ENCODE measurements at places on chromosomes 2 and 18.

- no peak for DNase-seq
Measured at GRCh38 chr18:22879293-22879692, 53.8 kb upstream of the RBBP8 start.

- no peak for DNase-seq
Measured at GRCh38 chr2:30512243-30512886, 65.3 kb downstream of the LCLAT1 start.

DNA sequence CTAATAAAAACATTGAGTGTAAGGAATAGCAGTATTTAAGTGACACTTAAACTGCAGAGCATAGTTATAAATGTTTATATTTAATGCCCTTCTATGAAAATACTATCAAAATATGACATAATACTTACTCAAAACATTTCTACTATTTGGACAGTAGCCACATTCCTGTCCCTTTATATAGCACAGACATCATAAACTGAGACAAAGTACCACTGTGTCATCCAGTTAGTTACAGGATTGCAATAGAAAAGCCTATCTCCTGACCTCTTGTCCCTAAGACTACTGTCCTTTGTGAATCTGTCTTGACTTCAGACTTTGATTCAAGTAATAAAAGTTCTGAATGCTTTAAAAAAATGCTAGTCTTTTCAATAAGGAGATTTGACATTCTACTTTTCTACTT, 1528.5 kb upstream of the NXPH2 start:
- DNase-seq: no peak

GRCh38 chr2:240288087-240288521, 147.4 kb upstream of the GPC1 start:
- no peak for DNase-seq

GRCh38 chr18:56541793-56542192, 96.6 kb downstream of the TXNL1 start:
- no peak for DNase-seq

- no peak for DNase-seq
Measured at GRCh38 chr18:68121308-68121707, 593.6 kb downstream of the TMX3 start.

DNA sequence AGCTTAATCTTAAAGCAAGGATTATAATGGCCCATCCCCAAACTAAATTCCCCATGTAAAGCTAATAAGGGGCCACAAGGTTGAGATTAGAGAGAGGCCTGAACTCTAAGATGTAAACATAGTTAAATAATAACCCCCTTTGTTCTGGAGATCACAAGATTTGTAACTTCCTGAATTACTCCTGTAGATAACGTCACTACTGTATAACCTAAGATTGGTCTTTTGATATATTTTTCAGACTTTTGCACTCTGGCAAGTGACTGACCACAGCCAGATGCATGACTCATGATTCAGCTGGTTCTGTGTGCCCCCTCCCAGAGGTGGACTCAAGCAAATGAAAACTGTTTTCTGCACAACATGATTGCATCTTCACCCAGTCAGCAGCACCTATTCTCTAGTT, 686.0 kb upstream of the DDX18 start:
- DNase-seq: no peak

DNA sequence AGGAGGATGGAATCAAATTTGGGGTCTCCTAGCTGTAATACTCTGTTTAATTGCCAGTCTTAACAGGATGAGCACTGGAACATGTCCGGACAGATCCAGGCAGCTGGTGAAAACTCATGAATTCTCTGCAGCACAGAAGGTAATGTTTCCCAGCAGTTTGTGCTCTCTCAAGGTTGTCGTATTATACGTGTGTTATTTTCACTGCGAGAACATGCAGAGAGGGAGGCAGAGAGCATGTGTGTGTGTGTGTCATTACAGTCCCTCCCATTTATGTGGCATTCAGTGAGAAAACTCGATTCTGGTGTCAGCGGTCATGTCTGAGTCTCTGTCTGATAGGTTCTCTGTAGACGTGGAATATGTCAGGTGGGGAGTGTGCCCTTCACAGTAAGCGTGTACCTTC, 150.2 kb upstream of the POU3F3 start:
- no peak for DNase-seq

- DNase-seq: no peak
Measured at GRCh38 chr2:182165202-182165601, 179.5 kb downstream of the PPP1R1C start.

GRCh38 chr18:2423761-2424160, 147.5 kb downstream of the METTL4 start:
- no peak for DNase-seq

DNA sequence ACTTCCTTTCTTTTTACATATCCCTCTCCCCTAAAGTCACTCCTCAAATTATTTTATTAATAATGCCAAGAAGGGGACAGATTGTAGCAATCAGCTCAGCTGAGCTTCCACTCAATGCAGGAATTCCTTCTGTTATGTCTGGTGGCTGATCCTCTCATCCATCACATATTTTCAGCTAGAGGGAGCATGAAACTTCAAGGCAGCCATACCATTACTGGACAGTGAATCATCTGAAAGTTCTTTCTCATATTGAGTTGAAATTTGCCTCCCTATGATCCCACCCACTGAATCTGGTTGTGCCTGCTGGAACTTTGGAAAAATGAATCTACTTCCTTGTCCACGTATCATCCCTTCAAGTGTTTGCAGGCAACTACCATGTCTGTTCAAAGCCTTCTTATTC, 11.2 kb downstream of the ZNF385B start:
- DNase-seq: no peak

- DNase-seq: no peak
Measured at GRCh38 chr2:29239209-29239960, 124.2 kb downstream of the CLIP4 start.

GRCh38 chr2:169038338-169038757, 7.2 kb upstream of the ABCB11 start:
- peak; percentile 54 for DNase-seq

- DNase-seq: no peak
Measured at GRCh38 chr18:8367217-8367988, 241.8 kb upstream of the RAB12 start.

DNA sequence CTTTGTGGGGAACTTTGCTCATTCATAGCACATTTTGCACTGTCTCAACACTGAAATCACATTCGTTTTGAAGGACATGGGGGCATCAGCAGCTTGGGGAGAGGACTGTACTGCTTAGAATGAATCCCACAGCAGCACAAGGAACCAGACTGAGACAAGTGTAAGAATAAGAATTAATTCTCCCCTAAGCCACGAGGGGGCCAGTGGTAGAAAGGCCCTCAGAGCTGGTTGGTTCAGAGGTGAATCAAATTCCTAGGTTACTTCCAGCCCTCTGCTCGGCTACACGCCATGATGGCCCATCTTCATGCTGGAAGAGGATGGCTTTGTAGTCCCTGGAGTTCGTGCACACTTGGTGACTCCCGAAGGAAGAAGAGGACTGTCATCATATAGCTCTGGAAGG, 12.0 kb upstream of the MC5R start:
- DNase-seq: no peak

DNA sequence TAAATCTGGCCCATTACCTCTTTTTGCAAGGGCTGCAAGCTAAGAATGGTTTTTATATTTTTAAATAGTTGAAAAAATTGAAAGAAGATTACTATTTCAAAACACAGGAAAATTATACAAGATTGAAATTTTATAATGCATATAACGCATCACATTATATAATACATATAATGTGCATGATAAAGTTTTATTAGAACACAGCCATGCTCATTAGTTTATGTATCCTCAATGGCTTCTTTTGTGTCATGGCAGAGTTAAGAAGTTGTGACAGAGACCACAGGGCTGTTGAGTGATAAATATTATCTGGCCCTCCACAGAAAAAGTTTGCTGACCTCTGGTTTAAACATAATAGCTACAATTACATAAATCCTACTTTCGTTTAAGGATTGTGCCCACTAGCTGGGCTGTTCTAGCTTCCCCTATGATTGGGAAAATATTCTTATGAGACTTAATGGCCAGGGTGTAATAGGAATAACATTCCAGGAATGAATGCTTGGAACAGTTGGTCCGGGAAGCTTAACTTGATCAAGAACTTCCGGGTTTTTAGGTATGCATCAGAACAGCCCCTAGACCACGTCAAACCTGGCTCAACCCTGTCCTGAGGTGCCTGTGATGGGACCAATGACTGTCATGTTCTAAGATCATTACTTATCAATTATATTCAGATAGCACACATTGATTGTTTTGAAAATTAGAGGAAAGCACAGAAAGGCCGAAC, 98.7 kb upstream of the LPIN2 start:
- DNase-seq: no peak

DNA sequence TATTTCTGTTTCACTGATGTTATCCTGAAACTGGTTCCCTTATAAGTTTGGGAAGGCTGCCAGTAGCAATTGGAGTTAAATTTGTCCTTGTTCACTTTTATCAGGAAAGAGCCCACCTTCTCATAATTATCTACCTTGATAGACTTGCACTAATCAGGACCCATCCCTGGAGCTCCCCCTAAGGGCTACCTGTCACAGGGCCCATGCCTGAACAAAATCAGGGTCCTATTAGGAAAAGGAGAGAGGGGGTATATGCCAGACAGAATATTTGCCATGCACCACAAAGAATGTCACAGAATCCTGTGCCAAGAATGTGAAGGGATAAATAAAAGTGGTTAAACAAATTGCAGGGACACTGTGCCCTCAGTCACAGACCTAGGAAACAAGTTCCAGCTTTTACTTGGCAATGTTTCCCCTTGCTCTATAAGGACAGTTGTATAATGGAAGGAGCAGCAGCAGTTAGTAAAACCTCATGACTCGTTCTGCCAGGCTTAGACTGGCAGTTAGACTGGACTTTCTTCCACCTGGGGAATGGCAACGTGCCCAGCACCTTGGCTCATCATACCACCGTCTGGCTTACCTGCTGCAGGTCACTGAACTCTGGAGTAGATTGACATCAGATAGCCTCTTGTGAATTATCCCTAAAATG, 32.3 kb upstream of the VWC2L start:
- DNase-seq: no peak

- no peak for DNase-seq
Measured at GRCh38 chr2:97747716-97748115, 34.3 kb downstream of the ZAP70 start.

DNA sequence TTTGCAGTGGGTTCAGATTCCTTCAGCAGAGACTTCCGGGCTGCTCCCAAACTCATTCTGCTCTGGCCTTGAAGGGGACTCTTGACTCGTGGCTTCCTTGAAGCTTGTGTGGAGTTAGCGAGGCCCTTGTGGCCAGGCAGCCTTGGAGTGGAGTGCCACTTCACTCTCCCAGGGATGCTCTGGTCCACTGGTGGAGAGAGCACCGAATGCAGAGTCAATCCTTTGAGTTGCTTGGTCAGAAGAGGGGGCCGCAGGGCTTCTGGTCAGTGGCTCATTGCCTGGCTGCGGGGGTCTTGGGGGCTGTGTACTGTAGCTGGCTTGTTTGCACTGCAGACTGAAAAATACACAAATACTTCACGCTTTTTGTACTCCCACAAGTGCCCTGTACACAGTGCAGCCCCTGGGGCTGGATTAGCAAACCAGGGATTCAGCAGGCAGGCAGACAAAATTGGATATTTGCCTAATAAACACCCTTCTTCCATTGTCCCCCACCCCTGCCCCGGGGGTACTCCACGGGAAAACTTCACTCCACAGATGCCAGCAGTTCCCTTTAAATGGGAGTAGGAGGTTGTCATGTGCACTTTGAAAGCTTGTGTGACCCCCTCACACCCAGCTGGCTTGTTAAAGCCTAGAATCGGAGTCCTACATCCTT, 3.2 kb downstream of the GLI2 start:
- DNase-seq: no peak

DNA sequence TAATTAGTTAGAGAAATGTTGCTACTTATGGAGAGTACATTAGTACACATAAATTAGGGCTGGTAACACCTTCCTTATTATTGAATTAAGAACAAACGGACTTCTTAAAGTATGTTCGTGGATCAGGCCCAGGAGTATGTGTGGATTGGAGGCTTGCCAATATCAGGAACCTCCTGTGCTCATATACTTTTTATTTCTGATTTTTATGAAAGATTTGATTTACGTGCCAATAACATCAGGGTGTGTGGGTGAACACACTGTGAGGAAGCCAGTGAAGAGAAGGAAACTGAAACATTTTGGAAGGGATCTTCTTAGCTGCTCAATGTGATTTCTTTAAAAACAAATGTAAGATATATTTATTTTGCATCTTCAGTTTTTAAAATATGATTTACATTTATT, 113.0 kb downstream of the EFEMP1 start:
- no peak for DNase-seq

GRCh38 chr2:107028661-107029060, 142.7 kb upstream of the ST6GAL2 start:
- DNase-seq: no peak

DNA sequence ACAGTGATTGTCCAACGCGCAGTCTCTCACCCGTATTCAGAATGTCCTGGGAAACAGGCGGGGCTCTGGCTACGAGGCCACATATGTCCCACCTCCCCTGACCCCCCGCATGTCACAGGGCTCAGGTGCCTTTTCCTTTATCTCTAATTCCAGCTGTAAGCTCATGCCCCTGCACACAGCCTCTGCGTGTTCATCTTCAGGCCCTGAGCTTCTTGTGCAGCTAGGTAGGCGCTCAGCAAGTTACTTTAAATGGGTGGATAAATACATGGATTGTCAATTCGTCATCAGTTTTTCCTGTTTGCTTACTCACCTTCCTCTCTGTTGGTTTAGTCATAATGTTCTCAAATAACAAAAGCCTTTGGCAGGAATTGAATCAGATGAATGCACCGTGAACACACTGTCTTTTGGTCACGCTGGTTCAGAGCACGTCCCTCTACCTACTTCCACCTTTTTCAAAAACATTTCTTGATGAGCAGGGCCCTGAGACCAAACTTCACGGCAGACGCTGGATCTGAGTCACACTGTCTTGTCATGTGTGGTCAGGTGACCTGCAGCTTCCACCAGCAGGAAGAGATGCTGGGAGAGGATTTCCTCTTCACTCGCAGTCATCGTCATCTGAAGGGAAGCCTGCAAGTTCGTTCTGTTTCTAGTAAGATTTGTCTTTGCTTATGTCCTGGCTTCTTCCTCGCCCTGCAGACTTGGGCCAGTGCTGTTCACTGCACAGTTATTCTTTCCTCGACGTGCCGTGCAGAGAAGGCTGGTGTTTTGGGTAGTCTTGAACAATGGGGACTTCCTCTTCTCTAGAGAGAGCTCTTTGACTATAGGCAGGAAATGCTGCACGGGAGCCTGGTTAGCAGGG, 138.1 kb downstream of the PTGR3 start:
- peak; percentile 90 for DNase-seq

DNA sequence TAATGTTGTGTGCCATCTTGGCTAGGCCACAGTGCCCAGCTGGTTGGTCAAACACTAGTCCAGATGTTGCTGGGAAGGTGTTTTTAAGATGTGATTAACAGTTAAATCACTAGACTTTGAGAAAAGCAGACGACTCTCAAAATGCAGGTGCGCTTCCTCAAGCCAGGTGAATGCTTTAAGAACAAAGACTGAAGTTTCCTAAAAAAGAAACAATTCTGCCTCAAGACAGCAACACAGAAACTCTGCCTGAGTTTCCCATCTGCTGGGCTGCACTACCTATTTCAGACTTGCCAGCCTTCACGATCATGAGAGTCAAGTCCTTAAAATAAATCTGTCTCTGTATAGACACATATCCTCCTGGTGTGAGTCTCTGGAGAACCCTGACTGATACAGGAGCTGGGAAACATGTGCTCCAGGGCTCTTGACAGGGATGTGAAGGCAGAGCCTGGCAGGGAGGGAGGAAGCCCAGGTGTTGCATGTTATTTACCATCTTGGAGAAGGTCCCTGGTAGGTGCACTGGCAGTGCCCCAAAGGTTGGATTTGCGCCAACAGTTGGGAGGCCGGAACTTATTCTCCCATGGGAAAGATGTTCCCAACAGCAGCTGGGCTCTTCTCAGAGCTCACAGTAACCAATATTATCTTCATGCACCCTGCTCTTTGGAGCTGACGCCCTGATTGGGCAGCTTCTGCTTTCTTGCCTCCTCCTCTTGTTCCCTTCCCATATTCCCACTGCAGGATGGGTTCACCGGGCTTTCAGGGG, 43.9 kb downstream of the ST6GAL2 start:
- DNase-seq: no peak

Data from HL-60 (cell line).